ENCODE measurements at places on chromosomes 4 and X. TPM values are rescaled to one million over a fixed set of nuclear protein-coding genes. Genes with fewer than 3 reads are reported as not detected.

GRCh38 chr4:41461780-41462307 is 76.1 kb upstream of the LIMCH1 start:
- no peak for DNase-seq

GRIA3 gene
- total RNA-seq = 0.16 TPM

- no peak for DNase-seq
Measured at GRCh38 chr4:79078339-79078738, 139.1 kb upstream of the PAQR3 start.

GRCh38 chrX:130267956-130268448 is 697 bp downstream of the ZNF280C start:
- no peak for DNase-seq

DNA sequence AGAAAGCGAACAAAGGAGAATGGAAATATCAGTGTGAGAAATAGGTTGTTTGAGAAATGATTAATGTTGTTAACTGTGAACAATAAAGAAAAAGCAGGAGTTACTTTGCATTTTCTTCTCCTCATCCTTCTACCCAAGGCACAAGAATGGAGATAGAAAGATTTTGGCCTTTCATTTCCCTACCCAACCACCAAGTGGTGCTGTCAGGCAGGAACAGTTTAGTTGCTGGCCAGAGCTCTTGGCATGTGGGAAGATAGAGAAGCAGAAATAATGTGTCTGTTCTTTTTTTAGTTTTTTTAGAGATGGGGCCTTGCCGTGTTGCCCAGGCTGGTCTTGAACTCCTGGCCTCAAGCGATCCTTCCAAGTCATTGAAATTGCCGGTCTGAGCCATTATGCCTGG is 12.8 kb downstream of the HOPX start:
- no peak for DNase-seq

- no peak for DNase-seq
Measured at GRCh38 chr4:4780729-4781244, 78.7 kb upstream of the MSX1 start.

GRCh38 chr4:95061220-95061619 is 303.5 kb downstream of the BMPR1B start:
- DNase-seq = no peak

MGAT4D gene
- not detected for total RNA-seq

KLB gene
- not detected for total RNA-seq

- no peak for DNase-seq
Measured at GRCh38 chrX:69305333-69306062, 140.2 kb upstream of the PJA1 start.

GRCh38 chr4:18914182-18914581 is 892.6 kb upstream of the LCORL start:
- no peak for DNase-seq

ATP10D gene
- 6.3 TPM for total RNA-seq

DNA sequence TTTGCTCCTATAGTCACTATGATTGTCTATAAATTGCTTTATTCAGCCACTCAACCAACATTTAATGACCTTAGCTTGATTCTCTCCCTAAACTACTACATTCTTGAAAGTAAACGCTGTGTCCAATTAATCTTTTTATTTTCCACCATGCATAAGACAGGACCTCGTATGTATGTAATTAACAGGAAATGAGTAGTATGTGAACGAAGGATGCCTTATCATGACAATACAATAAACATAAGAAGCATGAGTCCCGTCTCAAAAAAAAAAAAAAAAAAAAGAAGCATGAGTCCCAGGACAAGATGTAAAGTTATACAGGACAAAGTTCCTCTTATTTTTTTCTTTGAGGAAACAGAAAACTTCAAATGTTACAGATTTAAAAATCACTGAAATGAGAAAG is 92.5 kb downstream of the PPP3CA start:
- no peak for DNase-seq

GRCh38 chr4:120053911-120054310 is 12.7 kb downstream of the MAD2L1 start:
- no peak for DNase-seq

DNA sequence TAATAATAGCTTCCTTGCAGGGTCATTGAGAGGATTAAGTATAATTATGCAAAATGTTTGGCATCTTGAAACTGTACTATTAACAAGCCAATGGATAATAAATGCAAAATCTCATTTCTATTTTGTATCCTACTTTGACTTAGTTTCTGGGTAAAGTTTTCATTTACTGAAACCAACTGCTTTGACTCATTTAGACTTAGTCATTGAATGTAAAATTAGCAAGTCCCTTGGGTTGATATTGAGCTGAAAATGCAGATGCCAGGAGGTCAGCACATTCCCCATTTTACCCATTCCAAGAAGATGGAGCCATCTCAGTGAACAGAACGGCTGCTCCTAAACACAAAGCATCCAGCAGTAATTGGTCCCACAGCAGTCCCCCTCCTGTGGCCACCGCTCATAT is 74.7 kb upstream of the GATB start:
- no peak for DNase-seq

- DNase-seq = no peak
Measured at GRCh38 chr4:142901166-142901662, 55.1 kb upstream of the INPP4B start.

GRCh38 chr4:114386637-114387233 is 211.9 kb upstream of the UGT8 start:
- DNase-seq = no peak

GRCh38 chr4:41134581-41134980 is 79.8 kb downstream of the APBB2 start:
- no peak for DNase-seq

FAM47A gene
- not detected for total RNA-seq

DNA sequence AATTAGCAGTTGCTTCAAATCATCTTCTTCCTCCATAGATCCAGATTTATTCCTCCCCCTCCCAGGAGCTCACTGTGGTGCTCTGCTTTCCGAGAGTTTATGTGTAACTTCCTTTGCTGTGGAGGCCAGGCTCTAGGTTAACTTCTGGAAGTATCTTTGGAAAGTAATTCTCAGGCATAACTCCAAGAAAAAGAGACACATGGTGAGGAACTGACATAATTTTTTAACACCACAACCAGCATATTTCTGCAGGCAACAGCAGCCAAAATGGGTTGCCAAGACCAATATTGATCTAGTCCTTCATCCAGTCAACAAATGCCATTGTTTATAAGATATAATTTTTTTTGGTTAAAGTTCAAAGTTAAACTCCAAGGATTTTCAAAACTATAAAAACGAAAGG is 114.5 kb upstream of the RBPJ start:
- no peak for DNase-seq

KIF4A gene
- 16.5 TPM for total RNA-seq

DNA sequence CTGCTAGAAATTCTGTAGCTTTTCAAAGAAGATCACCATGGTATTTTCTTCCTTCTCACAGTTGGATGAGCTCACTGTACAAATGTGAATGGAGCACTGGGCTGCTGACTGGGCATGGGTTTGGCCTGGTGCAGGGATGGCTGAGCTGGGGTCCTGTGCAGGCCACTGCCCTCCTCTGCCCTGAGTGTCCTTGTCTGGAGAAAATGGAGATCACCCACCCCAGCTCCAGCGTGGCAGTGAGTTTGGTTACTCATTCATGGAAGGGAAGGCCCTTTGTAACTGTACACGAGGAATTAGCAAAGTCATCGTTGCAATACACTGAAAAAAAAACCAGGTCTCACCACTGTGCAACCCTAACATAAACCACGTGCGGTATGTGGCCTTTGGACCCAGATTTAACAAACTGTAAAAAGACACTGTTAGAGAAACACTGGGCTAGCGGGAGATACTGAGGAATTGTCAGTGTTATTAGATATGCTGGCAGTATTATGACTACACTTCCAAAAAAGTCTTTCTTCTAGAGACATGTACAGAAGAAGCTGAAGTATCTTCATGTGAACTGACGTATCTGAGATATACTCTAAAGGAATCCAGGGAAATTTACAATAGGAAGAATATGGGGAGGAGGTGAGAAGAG is 16.1 kb upstream of the TBC1D14 start:
- no peak for DNase-seq

GRCh38 chr4:132218406-132218805 is 930.7 kb upstream of the PCDH10 start:
- DNase-seq = no peak

GRCh38 chr4:176262243-176262642 is 6.8 kb downstream of the ASB5 start:
- no peak for DNase-seq

DNA sequence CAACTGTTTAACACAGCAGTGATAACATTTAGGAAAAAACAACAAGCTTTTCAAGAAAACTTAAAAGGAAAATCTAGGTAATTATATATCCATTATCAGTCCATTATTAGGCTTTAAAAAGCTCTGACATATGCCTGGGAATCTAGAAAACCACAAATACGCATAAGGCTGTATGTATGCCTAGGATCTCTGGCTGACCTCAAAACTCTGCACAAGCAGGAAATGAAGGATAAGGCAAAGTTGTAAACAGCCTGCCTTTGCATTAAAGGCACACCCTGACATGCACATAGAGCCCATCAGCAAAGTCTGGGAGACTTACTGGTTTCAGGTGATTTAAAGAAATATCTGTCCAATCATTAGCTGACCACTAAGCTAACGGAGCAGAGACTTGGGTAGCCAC is 14.0 kb downstream of the TIMP1 start:
- DNase-seq = no peak

GRIA2 gene
- not detected for total RNA-seq

GRCh38 chr4:108683479-108683878 is 33.1 kb downstream of the OSTC start:
- DNase-seq = no peak

Data from CD8-positive, alpha-beta memory T cell (primary cell).